B cell (primary cell): ENCODE measurements at places on chromosomes 5 and 9.

- no peak for DNase-seq
These were observed 21.5 kb downstream of the VAV2 start for GRCh38 chr9:133970581-133971058.

GRCh38 chr5:181044662-181045305, 4.7 kb downstream of the BTNL9 start:
- no peak for DNase-seq

DNA sequence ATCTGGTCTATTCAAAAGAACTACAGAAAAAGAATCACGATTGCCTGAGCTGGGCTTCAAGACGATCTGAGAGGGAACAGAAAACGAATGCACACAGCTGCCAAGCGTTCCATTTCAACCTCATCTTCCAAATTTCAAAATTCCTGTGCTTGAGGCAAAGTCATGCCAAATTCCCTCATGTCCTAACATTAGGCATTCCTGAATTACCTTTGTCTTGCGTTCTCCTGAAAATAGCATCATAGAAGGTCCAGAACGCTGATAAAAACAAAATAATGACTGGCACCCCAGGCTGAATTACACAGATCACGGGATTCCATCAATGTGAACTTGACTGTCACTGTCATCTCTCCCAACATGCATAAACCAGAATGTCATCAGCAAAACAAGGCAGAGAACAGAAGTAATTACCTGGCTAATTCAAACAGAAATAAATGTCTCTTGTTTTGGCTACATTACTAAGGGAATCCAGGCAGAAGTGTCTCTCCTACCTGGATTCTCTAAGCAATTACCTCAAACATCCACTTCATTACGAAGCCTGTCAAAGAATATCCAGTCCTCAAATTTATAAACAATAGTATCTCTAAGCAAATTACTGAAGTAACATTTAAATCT, 12.0 kb upstream of the CDH6 start:
- DNase-seq, result no peak

GRCh38 chr5:56659971-56660370, 155.4 kb upstream of the MAP3K1 start:
- no peak for DNase-seq

- no peak for DNase-seq
These were observed 19.6 kb downstream of the TNC start for GRCh38 chr9:115098226-115098965.

DNA sequence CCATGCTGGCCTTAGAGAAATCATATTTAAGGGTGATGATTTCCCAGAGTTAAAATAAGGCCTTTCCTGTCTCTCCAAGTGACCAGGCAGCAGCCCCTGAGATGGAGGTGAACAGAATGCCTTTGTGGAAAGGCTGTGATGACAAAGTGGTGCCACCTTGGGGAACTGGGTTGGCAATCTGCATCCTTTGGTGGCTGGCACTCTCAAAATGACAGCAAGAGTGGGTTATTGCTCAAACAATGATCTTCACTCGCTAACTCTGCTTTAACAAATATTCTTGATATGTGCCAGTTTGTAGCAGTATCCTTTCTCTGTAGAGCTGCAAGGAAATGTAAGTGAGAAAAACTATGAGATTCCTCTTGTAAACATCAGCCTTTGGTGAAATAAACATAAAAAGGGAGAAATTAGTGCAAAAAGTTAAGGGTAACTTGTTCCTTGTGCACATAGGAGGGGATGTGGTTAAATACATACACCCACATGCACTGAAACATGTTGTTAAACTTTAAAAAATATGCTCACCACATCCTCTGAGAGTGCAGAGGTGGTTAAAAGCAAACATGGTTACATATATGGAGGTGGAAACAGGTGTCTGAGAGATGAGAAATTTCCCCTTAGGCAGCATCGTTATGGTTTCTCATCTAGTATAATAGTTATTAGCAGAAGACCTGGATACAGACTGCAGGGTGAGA, 373.4 kb upstream of the CTNND2 start:
- no peak for DNase-seq
